ENCODE measurements at places on chromosomes 2 and 18.

- peak; percentile 9 for DNase-seq
Observed at GRCh38 chr2:176885661-176886060, 326.9 kb upstream of the HNRNPA3 start.

- no peak for DNase-seq
Observed at GRCh38 chr2:197853549-197853948, 49.2 kb downstream of the PLCL1 start.

DNA sequence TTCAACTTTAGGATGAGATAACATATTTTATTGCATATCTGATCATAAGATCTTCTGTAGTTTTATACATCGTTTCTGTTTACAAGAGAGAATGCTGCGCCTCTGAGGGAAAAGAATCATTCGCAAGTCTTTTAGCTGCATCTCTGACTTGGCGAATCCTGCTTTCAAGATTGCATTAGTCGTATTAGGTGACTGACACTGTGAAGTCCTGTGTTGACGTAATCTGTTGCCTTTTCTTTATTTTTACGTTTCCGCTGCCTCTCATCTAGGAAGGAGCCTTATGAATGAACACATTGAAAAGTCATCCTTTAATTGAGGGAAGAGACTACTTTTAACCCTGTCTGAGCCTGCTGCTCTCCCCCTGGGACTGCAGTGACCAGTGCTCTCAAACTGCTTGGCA lies 101.5 kb downstream of the LDLRAD4 start:
- no peak for DNase-seq

GRCh38 chr2:31980674-31981356 lies 30.0 kb downstream of the MEMO1 start:
- peak; percentile 62 for DNase-seq

DNA sequence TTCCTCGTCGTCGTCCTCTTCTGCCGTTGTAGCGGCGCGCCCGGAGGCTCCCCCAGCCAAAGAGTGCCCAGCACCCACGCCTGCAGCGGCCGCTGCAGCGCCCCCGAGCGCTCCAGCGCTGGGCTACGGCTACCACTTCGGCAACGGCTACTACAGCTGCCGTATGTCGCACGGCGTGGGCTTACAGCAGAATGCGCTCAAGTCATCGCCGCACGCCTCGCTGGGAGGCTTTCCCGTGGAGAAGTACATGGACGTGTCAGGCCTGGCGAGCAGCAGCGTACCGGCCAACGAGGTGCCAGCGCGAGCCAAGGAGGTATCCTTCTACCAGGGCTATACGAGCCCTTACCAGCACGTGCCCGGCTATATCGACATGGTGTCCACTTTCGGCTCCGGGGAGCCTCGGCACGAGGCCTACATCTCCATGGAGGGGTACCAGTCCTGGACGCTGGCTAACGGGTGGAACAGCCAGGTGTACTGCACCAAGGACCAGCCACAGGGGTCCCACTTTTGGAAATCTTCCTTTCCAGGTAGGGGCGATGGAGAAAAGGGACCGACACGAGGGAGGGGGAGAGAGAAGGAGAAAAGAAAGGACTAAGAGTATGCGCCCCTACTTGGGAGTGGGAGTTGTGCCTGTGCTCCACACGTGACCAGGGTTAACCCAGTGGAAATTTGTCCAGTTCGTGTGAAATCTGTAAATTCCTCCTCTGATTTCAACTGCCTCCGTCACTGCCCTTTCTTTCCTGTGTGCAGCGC lies 800 bp downstream of the HOXD13 start:
- DNase-seq = peak; percentile 48

GRCh38 chr2:204177251-204177976 lies 240.9 kb downstream of the ICOS start:
- no peak for DNase-seq

GRCh38 chr2:204948024-204948763 lies 402.9 kb downstream of the PARD3B start:
- no peak for DNase-seq

DNA sequence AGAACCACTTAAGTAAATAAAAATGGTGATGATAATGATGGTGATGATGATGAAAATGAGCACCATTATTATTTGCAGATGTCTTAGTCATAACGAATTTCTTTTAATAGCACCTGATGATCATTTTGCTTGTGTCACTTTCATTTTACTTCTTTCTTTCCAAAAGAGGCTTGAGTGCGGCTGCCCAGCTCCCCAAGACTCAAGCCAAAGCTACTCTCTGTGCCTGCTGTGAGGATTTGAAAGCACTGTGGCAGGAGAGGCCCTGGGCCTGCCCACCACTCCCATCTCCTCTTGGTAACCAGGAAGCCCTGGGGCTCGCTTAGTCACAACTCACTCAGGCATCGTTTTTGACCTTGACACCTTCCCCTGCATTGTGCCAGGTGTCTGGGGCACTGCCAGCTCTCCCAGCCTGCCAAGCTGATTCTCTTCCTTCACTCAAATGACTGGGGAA lies 41.2 kb downstream of the RPL37A start:
- DNase-seq = no peak

- no peak for DNase-seq
Observed at GRCh38 chr2:218229851-218230250, 12.9 kb downstream of the ARPC2 start.

DNA sequence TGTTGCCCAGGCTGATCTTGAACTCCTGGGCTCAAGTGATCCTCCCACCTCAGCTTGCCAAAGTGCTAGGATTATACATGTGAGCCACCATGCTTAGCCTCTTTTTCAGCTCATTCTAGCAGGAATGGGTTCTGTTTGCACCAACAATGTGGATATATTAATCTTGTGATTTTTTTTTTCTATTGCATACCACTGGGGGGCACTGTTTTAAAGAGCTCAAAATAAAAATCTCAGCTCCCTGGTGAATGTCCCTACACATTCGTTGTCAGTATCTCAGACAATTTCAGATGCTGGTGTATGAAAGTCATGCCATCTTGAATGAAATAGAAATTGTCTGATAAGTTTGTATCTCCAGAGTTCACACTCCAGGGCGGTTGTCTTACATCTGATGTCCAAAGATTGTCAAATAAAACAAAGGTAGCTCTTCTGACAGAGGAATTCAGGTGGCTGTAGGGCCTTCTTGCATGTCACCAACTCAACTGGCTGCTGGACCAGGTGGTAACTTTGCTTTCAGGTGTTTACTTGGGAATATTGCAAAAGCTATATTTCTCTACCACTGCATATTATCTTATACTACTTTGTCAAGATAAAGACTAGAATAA lies 3.1 kb upstream of the MATN3 start:
- DNase-seq = peak; percentile 61

DNA sequence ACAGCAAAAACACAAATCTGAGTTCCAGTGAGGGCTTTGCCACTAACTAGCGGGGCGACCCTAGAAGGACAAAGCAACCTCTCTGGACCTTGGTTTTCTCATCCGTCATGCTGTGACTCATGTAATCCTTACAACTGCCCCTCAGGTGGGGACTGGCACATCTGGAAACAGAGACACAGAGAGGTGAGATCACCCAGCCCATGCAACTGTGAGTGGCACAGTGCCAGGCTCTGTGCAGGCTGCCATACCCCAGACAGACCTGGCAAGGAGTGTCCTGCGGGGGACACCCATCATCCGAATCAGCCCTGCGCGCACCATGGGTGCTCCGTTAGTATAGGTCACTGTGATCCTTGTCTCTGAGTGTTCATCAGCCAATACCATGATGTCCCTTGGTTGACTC lies 198.3 kb downstream of the SMAD7 start:
- no peak for DNase-seq

- no peak for DNase-seq
Observed at GRCh38 chr2:23007631-23008235, 377.2 kb upstream of the KLHL29 start.

GRCh38 chr2:22867973-22868372 lies 517.0 kb upstream of the KLHL29 start:
- no peak for DNase-seq

GRCh38 chr2:120261387-120262006 lies 8.8 kb downstream of the RALB start:
- DNase-seq = no peak

DNA sequence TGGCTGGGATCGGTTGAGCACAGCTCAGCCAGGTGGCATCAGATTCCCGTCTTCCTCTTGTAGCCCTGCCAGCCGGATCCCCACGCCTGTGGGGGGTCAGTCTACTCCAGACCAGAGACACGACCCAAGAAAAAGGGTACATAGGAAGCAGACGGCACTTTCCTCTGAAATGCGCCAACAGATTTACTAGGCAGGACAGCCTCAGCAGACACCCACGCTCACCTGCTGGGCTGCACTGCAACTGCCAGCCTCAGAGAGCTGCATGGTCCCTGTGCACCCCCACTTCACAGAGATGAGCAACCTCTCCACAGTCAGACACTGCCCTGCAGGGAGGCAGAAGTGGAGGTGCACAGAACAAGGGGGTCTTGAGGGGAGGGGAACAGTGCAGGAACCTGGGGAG lies 75.7 kb upstream of the OTOS start:
- DNase-seq = no peak

DNA sequence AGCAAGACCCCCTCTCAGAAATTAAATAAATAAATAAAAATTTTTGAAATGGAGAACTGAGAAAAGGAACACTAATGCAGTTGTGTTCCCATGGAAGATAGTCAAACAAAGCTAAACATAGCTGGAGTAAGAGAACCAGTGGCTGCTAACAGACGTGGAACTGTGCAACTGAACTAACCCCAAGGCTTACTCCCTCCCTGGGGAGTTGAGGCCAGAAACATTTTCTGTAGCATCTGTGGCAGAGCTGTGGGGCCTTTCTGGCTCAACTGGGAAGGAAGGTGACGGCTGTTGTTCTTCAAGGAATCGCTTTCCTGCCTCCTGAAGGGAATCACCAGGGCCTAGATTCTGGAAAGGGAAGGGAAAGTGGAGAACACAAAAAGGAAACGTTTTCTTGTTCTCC lies 53.9 kb upstream of the B3GNT2 start:
- no peak for DNase-seq

DNA sequence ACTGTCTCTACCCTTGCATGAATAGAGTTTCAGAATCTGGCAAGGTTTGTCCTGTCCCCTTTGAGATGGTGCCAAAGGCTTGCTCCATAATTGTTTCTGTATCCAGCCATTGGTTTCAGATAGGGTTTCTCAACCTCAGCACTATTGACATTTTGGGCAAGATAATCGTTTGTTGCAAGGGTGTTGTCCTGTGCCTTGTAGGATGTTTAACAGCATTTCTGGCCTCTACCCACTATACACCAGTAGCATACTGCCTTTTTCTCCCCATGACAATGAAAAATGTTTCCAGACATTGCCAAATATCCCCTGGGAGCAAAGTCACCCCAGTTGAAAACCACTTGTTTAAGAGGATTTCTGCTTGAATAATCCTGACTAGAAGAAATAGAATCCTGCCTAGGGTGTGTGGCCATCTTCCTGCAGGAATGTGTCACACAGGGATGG lies 126.8 kb downstream of the CDC42EP3 start:
- DNase-seq = no peak
